Heart right ventricle (tissue), 16 donors: ENCODE measurements at places on chromosomes 12 and 14.

DNA sequence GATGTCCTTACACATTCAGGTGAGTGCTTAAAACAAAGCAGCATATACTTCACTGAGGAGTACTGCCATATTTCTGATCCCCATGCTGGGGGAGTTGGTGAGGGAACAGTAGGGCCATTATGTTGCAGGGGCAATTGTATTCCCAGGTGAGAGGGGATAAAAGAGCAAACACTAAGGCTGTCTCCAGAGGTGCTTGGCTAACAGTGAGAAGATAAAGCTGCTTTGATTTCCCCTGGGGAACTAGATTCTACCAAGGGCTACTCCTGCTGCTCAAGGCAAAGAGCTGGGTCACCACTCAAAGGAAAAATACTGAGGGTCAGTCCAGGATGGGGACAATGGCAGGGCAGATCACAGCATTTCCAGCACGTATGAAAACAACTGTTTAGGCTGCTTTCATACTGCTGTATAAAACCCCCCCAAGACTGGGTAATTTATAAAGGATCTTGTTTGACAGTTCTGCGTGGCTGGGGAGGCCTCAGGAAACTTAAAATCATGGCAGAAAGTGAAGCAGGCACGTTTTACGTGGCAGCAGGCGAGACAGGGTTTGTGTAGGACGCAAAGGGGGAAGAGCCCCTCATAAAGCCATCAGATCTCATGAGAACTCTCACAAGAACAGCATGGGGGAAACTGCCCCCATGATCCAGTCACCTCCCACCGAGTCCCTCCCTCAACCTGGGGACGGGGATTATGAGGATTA is 47.8 kb upstream of the OR5AU1 start:
- H3K4me1 ChIP-seq, result no peaks in the 10 kb centered on the region
- no peaks in the 10 kb centered on the region for H3K27me3 ChIP-seq
- H3K27ac ChIP-seq, result no peak overlapping the region
- no peak for DNase-seq
- H3K4me3 ChIP-seq, result no peak overlapping the region

DNA sequence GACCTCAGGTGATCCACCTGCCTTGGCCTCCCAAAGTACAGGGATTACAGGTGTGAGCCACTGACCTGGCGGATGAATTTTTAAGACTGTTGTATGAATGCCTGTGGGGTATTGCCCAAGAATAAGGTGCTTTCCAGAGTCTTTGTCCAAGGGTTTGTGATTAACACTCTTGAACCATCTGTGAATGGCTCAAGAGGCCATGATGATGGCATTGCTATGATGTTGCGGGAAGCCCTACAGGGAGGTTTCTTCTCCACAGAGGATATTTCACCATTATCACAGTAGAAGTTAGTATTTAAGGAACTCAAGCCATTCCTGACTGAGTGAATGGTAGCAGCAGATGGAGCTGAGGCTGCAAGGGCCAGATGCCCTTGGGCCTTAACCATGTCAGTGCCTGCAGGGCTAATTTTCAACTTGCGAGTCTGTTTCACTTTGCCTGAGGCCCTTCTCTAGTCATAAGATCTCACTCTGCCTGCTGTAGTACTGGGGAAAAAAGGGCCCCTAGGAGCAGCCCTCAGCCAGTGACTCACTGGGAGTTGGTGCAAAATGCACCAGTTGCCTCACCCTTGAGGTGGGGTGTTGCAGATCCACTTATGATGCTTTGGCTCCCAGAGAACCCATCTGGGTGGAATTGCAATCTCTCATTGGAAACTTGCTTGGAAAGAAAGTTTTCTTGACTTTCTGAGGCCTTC is 108.6 kb upstream of the FLRT2 start:
- H3K27ac ChIP-seq, result no peak overlapping the region
- H3K4me3 ChIP-seq, result no peak overlapping the region
- DNase-seq, result no peak
- no peaks in the 10 kb centered on the region for H3K27me3 ChIP-seq
- H3K36me3 ChIP-seq, result no peaks in the 10 kb centered on the region
- H3K4me1 ChIP-seq, result peaks cover 3% of the 10 kb centered on the region

DNA sequence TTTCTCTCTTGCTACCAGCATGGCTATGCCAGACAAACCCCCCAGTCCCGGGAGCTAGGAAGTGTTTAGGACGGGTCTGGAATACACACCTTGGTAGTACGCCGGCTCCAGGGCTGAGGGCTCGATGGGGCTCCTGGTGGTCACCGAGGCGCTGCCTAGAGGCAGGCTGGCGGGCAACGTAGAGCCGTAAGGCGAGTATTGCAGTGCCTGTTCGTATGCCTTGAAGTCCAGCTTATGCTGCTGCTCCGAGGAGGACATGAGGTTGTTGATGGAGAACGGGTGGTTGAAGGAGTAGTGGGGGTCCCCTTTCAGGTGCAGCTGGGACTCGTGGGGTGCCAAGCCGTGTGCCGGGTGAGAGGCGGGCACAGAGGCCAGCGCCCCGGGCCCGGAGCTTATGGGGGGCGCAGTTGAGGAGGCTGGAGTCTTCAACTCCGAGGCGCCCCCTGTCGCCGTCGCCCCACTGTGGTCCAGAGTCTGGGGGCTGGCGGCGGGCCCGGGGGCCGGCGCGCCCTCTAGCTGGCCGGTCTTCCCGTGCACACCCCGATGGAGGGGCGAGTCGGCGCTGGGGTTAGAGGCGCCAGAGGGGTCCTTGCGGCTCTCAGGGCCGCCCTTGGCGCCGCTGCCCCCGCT is 3.6 kb downstream of the FOXA1 start:
- H3K36me3 ChIP-seq, result no peaks in the 10 kb centered on the region
- H3K4me1 ChIP-seq, result peaks cover 6% of the 10 kb centered on the region
- H3K27ac ChIP-seq, result no peak overlapping the region
- DNase-seq, result peak; percentile 5
- peaks cover 99% of the 10 kb centered on the region for H3K27me3 ChIP-seq

DNA sequence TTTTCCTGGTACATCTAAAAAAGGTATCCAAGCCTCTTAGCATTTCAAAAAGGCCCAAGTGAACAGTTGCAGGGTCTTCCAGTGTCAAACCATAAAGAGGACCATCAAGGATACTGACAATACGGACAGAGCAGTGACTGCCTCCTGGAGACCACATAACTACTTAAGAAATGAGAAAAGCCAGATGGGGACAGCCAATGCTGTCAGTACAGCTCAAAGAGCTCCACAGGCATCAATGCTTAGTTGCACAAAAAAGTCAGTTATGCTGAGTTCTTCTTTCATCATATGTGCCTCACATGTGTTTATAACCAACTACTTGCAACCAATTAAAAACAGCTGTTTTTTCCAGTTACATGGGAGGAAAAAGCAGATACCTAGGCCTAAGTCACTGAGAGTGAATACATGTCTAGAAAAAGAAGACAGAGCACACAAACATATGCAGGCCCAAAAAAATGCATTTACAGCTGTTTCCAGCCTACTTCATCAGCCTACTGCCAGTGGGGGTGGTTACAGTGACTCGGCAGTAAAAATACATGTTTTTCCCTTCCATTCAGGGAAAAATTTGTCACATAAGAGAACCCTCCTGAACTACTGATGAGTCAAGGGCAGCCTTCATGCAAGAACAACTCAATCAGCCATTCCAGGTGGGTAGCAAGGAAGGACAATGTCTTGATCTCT is 84.0 kb downstream of the DCAF5 start:
- H3K4me1 ChIP-seq, result peaks cover 8% of the 10 kb centered on the region
- H3K36me3 ChIP-seq, result peaks cover 92% of the 10 kb centered on the region
- no peak for DNase-seq
- H3K27ac ChIP-seq, result no peak overlapping the region
- H3K4me3 ChIP-seq, result no peak overlapping the region

DNA sequence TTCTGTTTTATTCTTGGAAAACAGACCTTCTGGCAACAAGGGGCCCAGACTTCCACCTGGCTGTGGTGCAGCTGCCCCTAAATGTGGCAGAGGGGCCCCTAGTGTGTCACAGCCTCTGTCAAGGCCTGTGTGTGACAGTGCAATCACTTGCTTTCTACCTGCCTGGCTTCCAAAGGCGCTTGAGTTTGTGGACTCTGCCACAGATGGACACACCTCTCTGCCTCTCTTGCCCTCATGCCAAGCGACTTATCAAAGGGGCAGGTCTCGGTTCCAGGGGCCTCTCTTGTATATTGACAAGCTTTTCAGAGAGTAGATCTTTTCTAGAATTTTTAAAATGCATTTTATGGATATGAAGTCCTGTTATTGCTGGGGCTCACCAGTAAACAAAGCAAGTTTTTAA is 217.2 kb downstream of the SLC15A4 start:
- no peak overlapping the region for H3K27ac ChIP-seq
- no peaks in the 10 kb centered on the region for H3K27me3 ChIP-seq
- no peak overlapping the region for H3K4me3 ChIP-seq
- H3K36me3 ChIP-seq, result no peaks in the 10 kb centered on the region
